ENCODE measurements at places on chromosomes 5 and 9.

DNA sequence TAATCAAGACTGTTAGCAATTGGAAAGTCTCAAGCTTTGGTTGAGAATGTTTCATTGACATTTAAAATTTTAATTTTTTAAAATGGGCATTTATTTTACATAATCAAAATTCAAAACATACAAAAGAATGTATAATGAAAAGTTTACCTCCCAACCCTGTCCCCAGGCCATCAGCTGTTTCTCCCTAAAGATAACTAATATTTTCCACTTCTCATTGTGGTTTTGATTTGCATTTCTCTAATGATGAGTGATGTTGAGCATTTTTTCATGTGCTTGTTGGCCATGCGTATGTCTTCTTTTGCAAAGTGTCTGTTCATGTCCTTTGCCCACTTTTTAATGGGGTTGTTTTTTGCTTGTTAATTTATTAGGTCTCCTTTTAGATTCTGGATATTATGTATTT, 11.4 kb upstream of the MACIR start:
- no peak for DNase-seq

- DNase-seq = no peak
Measured at GRCh38 chr5:168612123-168612522, 33.0 kb upstream of the PANK3 start.

DNA sequence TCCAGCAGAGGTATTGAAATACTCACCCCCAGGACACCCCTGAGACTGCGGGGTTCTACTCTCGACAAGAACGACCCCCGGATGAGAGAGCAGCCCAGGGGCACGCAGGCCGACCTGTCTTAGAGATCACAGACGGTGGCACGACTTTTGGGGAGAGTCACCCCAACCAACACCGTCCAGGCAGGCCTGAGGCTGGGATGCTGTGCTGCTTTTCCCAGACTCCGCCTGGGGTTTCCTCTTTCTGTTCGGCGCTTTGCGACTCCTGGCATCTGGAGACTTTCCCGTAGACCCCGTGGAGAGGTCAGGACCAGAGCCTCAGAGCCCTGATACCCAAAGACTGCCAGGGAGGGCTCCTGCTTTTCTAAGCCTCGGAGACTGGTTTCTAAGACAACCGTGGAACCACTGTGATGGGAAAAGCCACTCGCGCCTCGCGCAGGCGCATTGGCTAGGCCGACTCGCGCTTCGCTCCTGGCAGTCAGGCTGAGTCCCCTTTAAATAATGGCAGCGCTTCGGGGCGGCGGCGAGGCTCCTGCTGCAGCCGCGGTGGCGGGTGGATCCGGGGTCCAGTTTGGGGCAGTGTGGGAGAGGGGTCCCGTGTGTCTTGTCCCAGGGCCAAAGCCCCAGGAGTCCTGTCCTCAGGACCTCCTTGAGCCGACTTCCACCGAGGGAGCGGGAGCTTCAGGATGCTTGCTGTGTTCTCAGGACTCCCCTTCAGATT, 484.0 kb downstream of the SPATA31A7 start:
- no peak for DNase-seq

- no peak for DNase-seq
Measured at GRCh38 chr5:149775785-149776184, 45.7 kb downstream of the PPARGC1B start.

GRCh38 chr9:133238272-133238850, 29.3 kb upstream of the OBP2B start:
- no peak for DNase-seq

- no peak for DNase-seq
Measured at GRCh38 chr9:107466826-107467225, 22.7 kb downstream of the KLF4 start.

DNA sequence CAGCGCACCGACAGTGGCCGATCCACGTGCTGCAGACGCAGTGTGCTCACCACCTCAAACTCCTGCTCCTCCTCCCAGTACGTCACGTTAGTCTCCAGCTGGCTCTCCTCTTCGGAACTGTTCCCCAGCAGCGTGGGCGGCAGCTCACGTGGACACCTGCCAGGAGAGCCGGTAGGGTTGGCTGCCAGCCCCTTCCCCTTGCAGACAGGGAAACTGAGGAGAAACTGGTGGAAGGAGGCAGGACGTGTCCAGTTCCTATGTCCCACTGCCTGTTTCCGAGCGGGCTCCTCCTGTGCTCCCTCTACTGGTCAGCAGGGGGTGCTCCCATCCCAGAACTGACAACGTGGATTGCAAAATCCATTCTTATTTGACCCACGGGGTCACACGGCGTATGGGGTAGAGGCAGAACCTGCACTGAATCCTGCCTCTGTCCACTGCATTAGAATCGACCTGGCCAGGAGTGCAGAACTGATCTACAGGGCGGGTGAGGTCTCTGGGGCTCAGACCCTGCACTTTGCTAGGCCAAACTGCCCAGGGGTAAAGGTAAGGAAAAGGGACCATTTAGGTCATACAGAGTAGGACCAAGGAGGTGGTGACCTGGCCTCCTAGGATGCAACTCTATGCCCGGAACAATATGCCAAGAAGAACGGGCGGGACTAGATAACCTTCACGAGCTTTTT, 25.7 kb downstream of the PDGFRB start:
- no peak for DNase-seq

GRCh38 chr5:65625743-65626142, 916 bp downstream of the SHLD3 start:
- no peak for DNase-seq

- DNase-seq = no peak
Measured at GRCh38 chr9:8653855-8654254, 854.3 kb upstream of the DMAC1 start.

DNA sequence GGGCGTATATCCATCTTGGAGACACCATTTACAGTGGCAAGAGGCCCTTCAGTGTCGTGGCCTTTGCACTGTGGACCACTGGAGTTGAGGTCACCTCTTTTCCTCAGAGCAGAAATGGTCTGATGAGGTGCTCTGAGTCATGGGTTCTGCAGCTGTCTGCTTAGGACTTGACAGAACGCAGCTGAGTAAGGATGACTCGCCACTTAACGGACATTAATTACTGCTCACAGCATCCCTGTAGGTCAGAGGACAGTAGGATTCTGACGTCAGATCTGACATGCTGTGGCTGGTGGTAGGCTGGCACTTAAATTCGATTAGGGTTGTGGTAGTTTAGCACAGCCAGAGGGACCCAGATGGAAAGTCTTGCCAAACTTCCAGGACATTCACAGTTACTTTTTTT, 479.4 kb downstream of the DMAC1 start:
- no peak for DNase-seq

DNA sequence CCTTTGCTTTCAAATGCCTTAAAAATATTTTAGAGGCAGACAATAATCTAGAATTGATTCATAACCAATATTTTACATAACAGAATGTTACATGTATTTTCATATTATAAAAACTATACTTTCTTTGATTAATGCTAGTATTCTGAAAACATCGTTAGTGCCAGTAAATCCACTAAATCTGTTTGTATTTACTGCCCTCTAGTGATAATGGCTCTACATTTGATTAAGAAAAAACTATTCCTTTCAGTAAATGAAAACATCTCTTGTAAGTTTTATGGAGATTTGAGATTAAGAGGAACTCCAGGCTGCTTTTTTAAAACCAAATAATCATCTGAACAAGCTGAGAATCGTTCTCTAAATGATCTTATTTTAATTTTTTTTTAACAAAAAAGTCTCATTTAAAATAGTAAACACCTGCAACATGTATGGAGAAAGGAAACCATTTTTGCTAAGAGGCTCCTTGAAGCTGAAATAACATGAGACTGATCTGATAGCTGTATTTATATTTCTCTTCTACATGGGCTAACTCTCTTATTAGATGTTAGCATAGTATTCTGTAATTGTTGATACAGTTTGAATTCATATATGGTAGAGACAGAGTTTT, 424.7 kb downstream of the RAB3C start:
- no peak for DNase-seq

- DNase-seq = no peak
Measured at GRCh38 chr5:149170299-149170698, 29.0 kb downstream of the ABLIM3 start.

- no peak for DNase-seq
Measured at GRCh38 chr5:173932695-173933139, 44.6 kb downstream of the CPEB4 start.

DNA sequence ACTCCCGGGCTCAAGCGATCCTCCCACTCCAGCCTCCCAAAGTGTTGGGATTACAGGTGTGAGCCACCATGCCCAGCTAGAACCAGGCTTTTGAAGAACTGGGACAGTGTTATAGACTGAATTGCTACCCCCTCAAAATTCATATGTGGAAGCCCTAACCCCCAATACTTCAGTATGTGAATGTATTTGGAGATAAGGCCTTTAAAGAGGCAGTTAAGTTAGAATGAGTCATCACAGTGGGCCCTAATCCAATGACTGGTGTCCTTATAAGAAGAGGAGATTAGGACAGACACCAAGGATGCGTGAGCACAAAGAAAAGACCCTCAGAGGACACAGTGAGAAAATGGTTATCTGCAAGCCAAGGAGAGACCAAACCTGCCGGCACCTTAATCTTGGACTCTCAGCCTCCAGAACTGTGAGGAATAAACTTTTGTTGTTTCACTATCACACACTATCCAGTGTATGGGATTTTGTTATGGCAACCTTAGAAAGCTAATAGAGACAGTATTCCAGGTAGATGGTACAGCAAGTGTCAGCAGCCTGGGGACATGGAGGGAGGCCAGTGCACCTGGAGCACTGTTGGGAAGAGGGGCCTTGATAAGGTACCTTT, 31.4 kb upstream of the ERGIC1 start:
- DNase-seq = no peak

GRCh38 chr9:87521834-87522233, 24.2 kb downstream of the DAPK1 start:
- DNase-seq = no peak

DNA sequence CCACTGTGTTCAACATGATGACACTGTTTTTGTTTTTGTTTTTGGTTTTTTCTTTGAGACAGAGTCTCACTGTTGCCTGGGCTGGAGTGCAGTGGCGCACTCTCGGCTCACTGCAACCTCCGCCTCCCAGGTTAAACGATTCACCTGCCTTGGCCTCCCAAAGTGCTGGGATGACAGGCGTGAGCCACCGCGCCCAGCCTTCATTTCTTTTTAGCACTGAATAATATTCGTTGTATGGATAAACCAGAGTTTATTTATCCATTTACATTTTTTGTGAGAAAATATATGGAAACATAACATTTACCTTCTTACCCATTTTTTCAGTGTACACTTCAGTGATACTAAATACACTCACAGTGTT, 4.2 kb downstream of the CARD19 start:
- DNase-seq = no peak

DNA sequence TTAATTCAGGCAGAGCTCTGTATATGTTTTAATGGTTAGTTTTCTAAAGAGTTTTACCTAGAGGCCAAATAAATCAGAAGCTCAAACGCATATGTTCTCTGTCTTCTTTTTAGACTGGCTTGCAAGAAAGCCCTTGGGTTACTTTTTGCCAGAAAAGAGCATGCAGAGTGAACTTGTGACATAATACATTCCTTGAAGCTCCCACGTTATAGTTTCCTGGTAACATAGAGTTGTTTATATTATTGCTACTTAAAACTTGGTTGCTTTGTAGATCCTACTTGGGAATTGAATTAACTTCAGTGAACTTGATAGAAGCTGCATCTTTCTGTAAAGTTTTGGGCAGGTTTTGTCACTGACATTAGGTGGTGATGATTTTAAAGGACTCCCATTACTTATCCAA, 102.9 kb downstream of the C9orf152 start:
- DNase-seq = no peak

GRCh38 chr5:118506217-118506852, 482.0 kb downstream of the DTWD2 start:
- DNase-seq = no peak

GRCh38 chr5:89255845-89256463, 373.0 kb upstream of the MEF2C start:
- DNase-seq = no peak

DNA sequence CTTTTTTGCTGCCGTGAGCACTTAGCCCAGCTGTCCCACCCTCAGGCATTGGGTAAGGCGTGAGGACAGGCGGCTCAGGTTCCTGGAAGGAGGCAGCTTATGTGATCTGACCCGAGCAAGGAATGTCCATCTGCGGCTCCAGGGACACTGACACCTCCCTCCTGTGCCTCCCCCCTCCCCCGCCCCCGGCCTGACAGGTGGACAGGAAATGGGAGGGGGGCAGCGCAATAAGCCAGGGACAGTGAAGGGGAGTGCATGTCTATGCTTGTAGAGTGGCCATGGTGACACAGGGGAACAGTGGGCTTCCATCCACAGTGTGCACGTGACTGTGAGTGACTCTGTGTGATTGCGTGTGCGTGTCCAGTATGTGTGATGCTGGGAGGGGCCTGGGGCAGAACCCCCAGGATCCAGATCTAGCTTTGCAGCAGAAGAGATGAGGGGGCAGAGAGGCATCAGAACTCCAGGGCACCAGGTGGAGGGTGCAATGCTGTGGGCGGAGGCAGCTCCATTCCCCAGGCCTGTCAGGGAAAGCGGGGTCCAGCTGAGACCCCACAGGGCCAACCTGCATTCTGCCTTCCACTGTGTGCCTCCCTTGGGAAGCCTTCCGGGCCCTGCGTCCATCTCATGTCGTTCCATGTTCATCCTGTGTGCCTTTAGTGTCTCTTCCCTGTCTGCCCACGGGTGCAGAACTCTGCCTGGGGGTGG, 30.5 kb downstream of the CNTFR start:
- no peak for DNase-seq

DNA sequence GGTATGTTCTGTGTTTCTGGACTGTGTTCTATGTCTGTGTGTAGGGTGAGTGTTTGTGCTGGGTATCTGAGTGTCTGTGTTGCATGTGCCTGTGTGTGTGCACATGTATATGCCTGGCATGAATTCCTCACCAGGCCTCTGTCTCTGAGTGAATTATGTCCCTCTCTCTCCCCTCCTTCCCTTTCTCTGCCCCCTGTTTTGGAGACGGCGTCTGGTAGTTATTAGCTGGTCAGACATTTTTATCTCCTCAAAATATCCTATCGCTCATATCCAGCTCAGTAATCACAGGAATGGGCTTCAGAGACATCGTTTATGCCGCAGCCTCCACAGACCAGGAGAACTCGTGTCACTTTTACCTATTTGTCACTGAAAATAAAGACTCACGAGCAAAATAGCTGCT, 483.2 kb upstream of the BRINP1 start:
- no peak for DNase-seq

DNA sequence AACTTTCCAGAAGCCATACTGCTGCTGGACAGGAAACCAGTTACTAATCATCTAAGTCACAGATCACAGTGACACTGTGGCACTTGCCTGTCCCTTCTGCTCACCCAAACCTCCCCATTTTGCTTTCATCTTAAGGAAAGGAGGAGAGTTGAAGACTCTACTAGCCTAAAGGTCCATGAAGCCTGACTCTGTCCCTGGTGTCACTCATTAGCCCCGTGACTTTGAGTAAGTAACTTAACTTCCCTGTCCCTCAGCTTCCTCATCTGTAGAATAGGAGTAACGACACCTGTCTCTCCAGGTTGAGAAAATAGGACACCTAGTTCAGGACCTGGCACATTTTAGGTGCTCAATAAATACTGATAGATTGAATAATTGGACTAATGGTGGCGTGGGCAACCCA, 536 bp upstream of the SLC6A7 start:
- no peak for DNase-seq

- no peak for DNase-seq
Measured at GRCh38 chr9:104805441-104805840, 41.5 kb downstream of the NIPSNAP3B start.

- DNase-seq = no peak
Measured at GRCh38 chr5:143673676-143674468, 138.1 kb upstream of the HMHB1 start.

GRCh38 chr5:223791-224190, 5.7 kb downstream of the SDHA start:
- no peak for DNase-seq

All from amniotic stem cell (primary cell).